ENCODE measurements at places on chromosomes 1 and 21.

DNA sequence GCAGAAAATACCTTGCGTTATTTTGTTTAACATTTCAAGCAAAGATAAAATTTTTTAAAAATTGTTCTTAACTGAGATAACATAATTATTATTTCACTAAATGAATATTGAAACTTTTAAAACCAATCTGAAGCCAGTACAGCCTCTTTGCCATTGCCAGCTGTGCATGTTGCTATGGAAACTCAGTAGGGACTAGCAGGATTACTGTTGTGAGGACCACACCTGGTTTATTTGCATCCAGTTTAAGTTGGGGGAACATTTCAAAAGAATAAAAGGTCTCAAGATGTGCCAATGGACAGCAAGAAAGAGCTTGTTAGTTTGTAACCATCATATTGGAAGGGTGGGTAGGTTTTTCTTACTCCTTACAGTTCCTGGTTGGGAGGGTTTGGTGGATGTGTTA, 80.7 kb downstream of the POU2F1 start:
- DNase-seq = no peak

DNA sequence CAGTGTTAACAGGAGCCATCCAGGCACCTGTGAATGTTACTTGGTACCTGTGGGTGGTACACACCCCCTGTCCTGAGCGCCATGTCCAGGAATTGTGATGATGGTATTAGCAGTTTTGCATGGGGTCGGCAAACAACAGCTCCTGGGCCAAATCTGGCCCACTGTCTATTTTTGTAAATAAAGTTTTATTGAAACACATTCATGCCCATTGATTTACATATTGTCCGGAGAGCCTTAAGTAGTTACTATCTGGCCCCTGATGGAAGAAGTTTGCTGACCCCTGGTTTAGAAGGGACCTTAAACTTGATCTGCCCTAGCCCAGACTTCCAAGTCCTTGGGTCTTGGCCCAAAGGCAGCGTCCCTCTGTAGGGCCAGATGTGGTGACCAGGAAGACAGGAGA, 58.3 kb downstream of the SPSB1 start:
- DNase-seq = no peak

- no peak for DNase-seq
Observed at GRCh38 chr1:217191441-217191840, 439.4 kb downstream of the GPATCH2 start.

DNA sequence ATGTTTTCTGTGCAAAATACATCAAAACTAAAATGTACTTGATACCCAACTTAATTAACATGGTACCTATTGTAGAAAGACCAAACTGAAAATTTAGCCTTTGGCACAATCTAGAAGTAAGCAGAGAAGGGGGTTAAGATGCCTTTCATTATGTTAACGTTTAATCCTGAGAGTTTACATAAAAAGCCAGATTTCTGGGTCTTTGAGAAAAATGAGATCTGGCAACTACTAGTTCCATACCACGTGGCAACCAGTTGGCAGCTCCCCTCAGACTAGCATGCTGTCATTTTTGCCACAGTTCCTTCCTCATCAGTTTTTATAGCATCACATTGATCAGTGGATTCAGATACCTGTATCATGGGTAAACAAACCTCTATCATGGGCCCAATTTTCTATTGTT, 1.5 kb downstream of the RO60 start:
- no peak for DNase-seq

DNA sequence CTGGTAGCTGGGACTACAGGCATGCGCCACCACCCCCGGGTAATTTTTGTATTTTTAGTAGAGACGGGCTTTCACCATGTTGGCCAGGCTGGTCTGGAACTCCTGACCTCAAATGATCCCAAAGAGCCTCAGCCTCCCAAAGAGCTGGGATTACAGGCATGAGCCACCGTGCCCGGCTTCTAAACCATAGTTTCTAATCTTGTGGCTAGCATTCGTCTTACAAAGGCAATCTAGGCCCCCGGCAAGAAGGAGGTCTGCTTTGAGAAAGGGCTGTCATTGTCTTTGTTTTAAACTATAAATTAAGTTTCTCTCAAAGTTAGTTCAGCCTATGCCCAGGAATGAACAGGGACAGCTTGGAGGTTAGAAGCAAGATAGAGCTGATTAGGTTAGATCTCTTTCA, 10.3 kb upstream of the L1TD1 start:
- no peak for DNase-seq

GRCh38 chr1:247638781-247639180, 33.4 kb downstream of the OR2G3 start:
- no peak for DNase-seq

GRCh38 chr1:244370060-244370637, 81.6 kb downstream of the ADSS2 start:
- DNase-seq = no peak

GRCh38 chr1:163257763-163258162, 55.0 kb upstream of the RGS5 start:
- DNase-seq = no peak

DNA sequence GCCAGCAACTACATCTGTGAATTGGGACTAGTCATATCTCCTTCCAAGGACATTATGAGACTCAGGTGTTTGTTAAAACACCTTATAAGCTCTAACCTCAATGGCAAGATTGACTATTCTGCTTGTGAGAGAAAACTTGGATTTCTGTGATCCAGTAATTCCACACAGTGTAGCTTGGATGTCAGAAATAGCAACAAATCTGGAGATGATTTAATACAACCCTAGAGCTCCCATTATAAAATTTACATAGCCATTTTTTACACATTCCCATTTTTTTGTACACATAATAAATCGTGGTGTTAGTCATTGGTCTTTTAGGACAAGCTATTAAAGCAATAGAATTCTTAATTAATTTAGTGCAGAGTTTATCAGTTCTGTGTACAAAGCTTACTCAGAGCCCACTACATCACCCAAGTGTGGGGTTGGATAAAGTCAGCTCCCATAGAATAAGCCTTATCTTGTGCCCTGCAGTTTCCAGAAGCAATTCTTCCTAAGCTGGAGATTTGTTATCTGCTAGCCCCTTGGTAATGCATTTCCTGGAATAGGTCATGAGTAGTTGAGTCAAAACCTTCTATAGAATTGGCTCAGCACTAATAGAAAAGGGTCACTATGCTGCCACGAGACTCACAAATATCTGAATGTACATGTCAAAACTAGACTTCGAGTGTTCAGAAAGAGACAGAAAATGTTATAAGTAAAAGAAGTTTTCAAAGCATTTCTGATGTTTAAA, 434.0 kb upstream of the RUNX1 start:
- no peak for DNase-seq

DNA sequence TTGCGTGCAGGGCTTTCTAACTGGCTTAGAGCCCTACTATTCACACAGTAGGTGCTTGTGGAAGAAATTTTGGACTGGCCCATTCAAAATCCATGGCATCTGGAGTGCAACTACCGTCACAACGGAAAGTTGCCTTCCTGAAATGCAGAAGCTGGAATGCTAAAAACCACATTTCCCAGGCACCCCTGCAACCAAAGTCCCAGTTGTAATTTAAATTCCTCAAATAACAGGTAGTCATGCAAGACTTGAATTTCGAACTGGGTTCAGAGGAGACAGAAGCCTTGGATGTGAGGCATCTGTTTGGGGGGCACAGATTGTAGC, 186.7 kb downstream of the TOMM20 start:
- DNase-seq = no peak

DNA sequence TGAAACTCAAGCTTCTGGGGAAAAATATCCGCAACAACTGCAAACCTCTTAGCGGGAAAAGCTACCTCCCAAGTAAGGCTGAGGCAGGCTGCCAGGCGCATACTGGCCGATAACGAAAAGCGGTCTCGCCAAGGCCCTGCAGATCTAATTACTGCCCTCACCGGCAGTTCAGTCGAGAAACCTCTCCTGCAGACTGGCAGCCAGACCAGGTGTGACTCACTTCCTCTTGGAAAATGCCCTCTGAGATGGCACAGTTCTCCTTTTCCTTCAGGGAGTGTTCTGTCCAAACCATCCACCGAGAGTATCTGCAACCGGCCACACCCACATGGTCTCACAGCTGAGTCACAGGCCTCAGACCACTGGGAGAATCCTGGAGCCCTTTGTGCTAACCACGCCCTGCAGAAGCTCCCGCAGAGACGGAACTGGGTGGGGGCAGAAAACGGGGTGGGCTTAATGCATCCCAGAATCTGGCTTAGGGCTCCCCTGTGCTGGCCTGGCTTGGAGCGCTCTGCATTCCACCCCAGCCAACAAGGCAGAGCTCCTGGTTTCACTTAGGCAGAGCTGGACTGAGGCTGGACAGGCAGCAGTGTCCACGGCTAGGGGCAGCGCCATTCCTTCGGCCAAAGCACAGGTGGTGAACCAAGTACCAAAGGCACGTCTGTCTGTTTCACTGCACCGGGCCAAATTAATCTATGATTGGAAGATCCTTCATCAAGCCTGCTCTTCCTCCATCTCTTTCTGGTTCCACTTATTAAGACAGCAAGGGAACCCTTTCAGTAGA, 1.2 kb downstream of the S100A10 start:
- DNase-seq = no peak

- no peak for DNase-seq
Observed at GRCh38 chr1:15952317-15953258, 23.3 kb downstream of the ZBTB17 start.

DNA sequence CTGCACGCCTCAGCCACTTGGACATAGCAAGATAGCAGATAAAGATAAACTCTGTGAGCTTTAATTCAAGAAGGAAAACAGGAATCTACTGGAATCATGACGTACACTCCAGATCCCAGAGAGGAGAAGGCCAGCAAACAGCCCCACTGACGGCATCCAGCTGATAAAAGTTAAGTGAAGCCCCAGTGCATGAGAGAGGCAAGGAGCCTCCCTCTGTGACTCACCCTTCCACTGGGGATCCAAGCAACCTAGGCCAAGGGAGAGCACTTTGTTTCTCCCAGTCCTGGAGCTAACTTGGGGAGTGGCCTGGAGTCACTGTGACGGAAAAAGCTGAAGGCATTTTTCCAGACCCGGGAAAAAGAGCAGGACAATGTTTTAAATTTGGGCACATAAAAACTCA, 270.0 kb downstream of the AKT3 start:
- DNase-seq = no peak

DNA sequence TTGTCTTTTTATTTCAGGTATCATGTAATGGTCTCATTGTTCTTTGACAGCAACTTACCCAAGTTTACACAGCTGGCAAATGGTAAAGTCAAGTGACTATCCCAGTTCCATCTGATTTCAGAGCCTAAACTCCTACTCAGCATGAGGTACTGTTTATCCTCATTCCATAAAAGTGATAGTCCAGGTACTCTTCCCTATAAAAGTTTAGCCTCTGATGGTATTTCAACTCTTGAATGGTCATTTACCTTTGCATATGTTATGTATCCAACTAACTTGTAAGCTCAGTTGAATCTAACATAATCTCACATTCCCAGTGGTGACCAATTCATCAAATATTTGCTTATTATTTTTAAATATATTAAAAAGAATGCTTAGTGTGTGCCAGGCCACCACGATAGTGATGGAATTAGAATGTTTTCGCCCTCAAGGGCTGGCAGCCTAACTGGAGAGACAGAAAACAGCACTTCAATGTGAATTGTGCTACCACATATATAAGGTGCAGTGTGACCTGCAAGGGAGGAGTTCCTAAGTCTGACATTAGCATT, 307.1 kb downstream of the CTH start:
- DNase-seq = no peak

DNA sequence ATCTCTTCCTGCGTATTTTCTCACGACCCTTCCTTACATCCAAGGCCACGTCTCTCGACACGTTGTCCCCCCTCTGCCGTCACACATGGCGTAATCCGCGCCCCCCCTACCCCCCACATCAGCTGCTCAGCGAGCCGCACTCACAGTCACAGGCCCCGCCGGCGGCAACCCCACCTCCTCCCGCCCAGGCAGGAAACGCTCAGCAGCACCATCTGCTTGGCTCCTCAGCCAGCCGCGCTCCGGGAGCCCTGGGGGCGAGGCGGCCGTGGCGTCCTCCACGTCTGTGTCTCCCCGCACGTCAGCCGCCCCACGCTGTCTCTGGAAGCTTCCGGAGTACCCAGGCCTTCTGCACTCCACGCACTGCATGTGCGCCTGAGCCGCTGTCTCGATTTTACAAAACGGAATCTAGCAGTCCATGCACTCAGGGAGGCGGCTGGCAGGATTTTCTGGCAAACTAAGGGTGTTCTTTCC, 64.6 kb downstream of the SIK1 start:
- peak; percentile 78 for DNase-seq

DNA sequence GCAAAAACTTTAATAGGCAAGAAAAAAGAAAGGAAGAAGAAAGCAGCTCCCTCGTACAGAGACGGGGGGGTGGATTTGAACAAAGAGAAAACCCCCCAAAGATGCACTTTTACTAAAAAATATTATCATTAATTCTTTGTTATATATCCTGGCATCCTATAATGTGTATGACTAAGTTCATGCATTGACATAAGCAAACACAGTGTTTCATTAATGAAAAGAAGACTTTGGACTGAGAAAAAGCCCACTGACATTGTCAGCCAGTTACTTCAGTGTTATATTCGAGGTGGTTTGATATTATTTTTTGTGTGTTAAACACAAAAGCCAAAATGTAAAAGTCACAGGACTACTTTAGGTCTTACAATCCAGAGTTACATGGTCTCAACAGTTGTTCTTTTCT, 110.1 kb upstream of the DPYD start:
- no peak for DNase-seq

DNA sequence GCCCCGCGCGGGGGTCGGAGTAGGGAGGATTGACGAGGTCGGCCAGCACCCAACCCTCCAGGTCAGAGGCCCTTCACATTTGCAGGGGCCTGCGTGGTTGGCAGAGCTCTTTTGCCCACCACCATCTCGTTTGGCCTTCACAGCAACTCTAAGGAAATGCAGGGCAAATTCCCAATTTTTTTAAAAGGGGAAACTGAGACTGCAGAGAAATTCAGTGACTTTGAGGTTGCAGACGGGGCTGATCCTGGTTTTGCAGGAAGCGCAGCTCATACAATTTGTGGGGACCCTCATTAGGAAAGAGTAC, 430 bp upstream of the ACBD3 start:
- no peak for DNase-seq

DNA sequence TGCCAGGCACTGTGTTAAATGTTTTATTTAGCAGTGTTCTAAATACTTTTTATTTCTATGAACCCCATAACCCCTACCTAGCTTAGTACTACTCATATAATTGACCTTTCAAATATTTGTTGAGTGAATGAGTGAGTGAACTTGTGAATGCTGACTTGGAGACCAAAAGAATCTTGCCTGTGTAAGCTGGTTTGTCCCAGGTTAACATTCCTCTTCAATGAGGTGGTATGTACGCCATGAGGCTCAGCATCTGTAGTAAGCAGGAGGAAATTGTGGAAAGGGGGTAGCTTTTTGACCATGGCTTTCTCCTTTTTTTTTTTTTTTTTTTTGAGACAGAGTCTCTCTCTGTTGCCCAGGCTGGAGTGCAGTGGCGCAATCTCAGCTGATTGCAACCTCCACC, 14.6 kb downstream of the MED18 start:
- DNase-seq = no peak

- no peak for DNase-seq
Observed at GRCh38 chr1:49416758-49417157, 607.0 kb downstream of the AGBL4 start.

GRCh38 chr1:18144916-18145647, 37.5 kb downstream of the IGSF21 start:
- no peak for DNase-seq

- DNase-seq = no peak
Observed at GRCh38 chr21:31374395-31374794, 30.3 kb upstream of the TIAM1 start.

- DNase-seq = peak; percentile 63
Observed at GRCh38 chr1:155000726-155001424, 1.7 kb upstream of the ZBTB7B start.
